ENCODE measurements at places on chromosomes 7 and 10.
A peak's percentile ranks its signal among the peaks of the same experiment; 100 is the strongest.

DNA sequence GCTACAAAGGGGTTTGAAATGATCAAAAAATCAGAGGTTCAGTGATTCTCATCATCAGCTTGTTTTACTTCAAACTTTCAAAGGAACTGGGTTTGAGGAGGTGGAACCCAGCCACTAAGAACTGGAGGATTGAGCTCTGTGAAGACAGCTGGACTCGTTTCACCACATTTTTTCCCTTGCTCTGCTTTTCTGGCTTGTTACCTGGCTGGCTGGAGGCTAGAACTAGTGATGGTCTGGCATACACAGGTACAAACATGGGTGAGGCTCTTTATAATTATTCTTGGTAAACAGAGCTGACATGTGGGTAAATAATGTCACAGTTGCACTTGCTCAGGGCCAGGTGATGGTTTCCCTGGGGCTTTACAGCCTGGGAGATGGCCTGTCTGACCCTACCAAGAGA is 352.5 kb downstream of the FGFR2 start:
- DNase-seq: no peak

DNA sequence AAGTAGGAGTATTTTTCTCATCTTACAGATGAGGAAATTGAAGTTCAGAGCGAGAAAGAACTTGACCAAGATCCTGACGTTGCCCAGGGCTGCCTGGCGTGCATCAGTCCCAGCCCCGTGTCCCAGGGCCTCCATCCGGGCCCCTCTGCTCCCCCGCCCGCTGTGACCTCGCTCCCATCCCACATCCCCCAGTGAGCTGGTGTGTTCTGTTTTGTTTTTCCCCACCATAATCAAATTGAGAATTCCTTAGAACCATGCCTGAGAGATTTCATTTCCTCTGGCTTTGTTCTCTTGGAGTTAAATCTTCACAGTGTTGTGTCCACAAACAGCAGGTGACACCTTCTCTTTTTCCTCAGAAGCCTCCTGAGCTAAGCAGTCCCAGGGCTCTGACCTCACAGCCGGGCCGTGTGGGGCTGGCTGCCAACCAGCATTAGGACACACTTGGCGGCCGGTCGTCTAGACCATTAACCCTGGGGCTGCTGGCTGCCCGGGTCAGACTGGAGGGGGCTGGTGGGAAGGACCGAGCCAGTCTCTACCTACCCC is 44.3 kb downstream of the PFKP start:
- DNase-seq: no peak

GRCh38 chr10:58094985-58095718 is 172.5 kb downstream of the IPMK start:
- no peak for DNase-seq

DNA sequence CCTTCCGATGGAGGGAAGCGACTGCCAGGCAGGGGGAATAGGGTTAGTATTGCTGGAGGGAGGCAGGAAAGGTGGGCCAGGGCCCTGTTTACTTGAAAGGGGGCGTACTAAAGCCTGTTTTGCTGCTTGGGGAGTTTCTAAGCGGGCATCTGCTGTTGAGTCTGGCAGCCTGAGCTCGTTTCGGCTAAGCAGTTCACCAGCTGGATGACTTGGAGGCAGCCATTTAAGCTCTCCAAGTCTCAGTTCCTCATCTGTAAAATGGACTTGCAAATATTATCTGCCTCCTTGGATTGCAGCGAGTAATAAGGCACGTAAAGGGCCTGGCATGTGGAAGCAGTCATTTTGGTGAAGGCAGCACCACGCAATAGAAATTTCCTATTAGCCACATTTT is 44.0 kb downstream of the LDB3 start:
- DNase-seq: no peak

DNA sequence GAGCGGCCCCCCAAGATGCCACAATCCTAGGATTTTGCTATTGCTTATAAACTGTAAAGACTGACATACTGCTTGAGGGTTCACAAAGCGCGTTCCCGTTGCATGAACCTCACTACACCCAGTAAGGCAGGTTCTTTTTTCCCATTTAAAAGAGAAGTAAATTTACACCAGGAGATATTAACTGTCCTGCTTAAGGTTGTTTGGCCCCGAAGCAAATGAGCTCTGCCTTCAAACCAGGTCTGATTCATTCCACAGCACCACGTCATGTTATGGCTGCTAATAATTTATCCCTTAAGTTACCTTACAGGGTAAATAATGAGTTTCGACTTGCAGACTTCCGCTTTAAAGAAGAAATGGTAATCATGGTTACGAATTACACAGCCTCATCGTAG is 559 bp upstream of the FKBP14 start:
- peak; percentile 2 for DNase-seq

GRCh38 chr10:98445200-98445812 is 1.4 kb downstream of the HPS1 start:
- no peak for DNase-seq

GRCh38 chr7:3207387-3207902 is 93.6 kb upstream of the SDK1 start:
- DNase-seq: no peak

DNA sequence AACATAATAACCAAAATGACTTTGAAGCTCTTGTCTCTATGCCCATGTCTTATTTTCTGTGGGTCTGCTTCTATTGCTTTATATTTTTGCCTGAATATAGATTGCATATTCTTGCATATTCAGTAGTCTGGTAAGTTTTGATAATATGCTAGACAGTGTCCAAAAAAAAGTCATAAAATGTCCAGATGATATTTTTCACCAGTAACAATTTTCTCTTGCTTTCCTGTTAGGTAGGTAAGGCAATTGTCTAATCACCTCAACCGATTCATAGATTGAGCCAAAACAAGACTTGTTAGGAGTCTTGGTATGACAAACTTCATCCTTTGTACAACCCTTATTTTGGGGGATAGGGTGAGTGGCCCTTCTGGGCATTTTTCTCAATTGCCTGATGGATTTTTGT is 277.0 kb upstream of the NRP1 start:
- DNase-seq: no peak

DNA sequence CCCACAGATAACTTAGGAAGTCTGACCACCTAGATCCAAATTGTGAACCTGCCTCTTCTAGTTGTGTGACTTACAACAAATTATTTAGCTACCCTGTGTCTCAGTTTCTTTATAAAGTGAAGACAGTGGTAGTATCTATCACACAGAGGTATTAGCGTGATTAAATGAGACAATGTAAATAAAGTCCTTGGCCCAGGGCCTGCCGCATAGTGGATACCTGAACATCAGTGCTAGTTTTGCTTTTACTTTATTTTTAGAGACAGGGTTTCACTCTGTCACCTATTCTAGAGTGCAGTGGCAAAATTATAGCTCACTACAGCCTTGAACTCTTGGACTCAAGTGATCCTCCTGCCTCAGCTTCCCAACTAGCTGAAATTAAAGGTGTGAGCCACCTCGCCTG is 177.1 kb downstream of the CDK14 start:
- DNase-seq: no peak

- DNase-seq: no peak
Measured at GRCh38 chr10:60286559-60286958, 103.1 kb downstream of the ANK3 start.

- no peak for DNase-seq
Measured at GRCh38 chr7:40763319-40764287, 628.8 kb downstream of the SUGCT start.

- no peak for DNase-seq
Measured at GRCh38 chr10:82982110-82982608, 1107.2 kb downstream of the NRG3 start.

GRCh38 chr7:66013938-66014337 is 31.9 kb upstream of the GUSB start:
- no peak for DNase-seq

GRCh38 chr10:132069122-132069848 is 3.5 kb downstream of the JAKMIP3 start:
- no peak for DNase-seq

GRCh38 chr7:106504645-106505044 is 156.3 kb downstream of the CCDC71L start:
- no peak for DNase-seq

GRCh38 chr10:22314852-22315251 is 1.3 kb upstream of the COMMD3 start:
- no peak for DNase-seq

GRCh38 chr7:8823486-8823885 is 390.1 kb downstream of the NXPH1 start:
- no peak for DNase-seq

DNA sequence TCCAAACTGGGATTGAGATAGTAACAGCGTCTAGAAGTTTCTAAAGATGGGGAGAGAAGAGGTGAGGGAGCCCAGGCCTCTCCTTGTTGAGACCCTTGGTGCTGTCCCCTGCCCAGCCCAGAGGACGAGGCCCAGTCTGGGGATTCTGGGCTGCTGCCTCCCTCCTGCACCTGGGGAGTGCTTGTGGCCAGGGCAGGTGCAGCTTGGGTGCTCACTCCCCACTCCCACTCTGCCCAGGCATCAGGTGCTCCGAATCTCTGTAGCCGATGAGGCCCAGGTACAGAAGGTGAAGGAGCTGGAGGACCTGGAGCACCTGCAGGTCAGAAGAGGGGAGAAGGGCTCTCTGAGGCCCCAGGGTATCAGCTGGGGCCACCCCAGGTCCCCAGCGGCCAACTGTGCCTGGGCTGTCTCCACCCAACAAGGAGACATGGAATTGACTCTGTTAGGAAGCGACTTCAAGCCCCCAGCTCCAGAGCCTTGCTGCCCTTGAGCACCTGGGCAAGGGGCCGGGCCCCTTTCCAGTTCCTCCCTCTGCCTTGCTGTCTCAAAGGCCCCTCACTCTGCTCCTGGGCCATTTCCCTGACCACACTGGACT is 664 bp downstream of the CPA1 start:
- no peak for DNase-seq

DNA sequence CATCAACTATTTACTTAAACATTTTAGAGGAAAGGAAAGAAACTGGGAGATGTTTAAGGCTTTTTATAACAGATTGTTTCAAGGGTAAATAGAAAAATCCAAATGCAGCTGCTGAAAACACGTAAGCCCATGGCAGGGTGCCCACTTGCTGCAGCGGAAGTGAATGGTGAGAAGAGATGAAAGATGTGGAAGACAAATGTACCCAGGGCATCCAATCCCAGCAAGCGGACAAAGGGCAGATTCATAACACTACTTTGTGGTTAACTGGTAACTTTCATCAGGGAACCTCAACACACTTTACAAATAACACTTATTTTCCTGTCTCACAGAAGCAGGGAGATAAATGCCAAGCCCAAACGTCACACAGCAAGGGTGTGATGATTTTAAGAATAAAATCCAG is 358.4 kb downstream of the KCNMA1 start:
- no peak for DNase-seq

DNA sequence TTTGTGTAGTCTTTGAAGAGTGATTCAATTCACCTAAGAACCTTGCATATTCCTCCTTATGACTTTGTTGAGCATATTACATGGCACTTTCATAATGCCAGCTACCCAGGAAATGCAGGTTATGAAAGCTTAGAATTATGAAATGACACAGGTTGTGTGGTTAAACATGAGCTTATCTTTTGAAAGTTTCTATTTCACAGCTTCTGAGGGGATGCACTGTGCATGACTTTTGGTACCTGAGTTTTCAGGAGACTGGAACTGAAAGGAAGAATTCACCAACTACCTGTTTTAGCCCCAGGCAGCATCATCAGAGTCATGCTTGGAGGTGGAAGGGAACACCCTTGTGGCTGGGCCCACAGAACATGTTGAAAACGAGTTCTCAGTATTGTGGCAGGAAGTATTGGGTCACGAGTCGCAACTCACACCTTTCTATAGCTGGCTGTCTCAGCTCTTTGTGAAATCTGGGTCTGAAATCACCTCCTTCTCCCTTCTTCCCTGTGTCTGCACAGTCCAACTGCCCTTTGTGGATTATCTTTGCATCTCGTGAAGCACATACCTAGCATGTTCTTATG is 228.2 kb downstream of the PTEN start:
- DNase-seq: peak; percentile 77

- DNase-seq: no peak
Measured at GRCh38 chr7:16670021-16670420, 24.0 kb downstream of the BZW2 start.

DNA sequence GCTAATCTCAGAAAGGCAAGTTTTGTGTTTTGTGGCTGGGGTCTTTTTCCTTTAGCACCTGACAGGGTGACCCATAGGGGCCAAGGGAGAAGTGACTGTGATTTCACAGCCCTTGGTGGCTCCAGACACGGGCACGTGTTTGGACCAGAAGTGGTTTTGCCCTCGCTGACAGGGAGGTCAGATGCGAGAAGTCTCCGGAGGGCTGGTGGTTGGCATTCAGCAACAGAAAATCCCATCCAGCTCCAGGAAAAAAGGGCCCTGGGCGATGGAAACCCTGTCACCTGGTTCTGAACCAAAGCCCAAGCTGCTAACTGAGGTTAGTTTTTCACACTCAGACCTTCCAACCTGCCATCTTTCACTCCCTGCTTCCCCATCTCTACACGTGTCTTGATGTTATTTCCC is 272.9 kb downstream of the TRIL start:
- DNase-seq: no peak

DNA sequence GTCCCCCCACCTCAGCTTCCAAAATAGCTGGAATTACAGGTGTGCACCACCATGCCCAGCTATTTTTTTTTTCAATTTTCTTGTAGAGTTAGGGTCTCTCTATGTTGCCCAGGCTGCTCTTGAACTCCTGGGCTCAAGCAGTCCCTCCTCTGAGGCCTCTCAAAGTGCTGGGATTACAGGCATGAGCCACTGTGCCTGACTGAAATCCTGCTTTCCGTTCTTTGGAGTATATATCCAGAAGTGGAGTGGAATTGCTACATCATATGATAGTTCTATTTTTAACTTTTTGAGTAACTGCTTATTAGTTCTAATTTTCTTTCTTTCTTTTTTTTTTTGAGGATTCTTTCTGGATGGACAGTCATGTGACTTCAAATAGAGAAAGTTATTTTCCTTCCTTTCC is 62.9 kb upstream of the ZMIZ2 start:
- no peak for DNase-seq

DNA sequence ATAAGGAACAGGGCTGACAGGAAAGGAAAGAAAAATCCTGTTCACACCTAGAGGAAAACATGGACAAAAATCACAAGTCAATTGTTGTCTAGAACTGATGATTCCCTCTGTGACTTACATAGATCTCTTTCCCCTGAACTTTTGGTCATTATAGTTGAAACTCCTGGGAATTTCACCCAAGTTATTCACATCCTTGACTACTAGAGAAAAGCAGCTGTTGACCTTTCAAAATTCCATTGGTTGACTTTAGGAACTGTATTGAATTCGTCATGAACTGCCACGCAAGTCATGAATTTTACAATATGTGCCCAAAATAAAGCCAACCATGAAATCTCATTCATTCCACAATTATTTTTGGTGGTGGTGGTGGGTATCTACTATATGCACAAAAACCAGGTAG is 104.3 kb downstream of the UBE2H start:
- no peak for DNase-seq

- DNase-seq: no peak
Measured at GRCh38 chr7:45099891-45100760, 11.4 kb upstream of the NACAD start.
